ENCODE measurements at places on chromosomes 1 and 21.

DNA sequence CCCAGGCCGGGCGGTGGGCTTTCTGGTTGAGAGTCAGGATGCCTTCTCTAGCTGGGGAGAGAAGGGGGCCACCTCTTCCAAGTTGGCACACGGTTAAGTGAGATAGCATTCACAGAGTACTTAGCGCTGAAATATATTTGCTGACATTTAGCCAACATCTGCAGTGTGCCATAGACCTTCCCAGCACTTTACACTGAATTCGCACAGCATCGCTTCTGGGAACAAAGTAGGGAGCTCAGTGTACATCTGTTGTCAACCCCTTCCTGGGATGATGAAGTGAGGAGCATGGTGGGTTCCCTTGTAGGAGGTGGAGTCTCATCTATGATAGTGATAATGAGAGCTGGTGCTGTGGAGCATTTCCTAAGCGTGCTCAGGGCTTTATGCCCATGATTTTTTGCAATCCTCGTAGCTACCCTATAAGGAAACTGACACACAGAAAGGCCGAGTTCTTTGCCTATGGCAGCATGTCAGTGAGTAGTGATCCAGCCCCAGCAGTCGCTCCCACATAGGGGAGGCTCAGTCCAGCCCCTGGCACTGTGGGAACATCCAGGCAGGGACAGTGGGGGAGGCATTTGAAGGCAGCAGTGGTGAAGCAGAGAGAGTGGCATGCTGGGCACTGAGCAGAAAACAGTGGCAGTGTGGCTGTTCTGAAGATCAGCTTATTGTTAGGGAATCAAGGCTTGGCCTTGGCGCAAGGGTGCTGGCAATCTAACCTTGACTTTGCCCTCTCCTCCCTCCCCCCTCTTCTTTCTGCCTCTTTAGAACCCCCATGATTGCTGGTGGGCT is 176.2 kb downstream of the PGBD5 start:
- no peak for DNase-seq

DNA sequence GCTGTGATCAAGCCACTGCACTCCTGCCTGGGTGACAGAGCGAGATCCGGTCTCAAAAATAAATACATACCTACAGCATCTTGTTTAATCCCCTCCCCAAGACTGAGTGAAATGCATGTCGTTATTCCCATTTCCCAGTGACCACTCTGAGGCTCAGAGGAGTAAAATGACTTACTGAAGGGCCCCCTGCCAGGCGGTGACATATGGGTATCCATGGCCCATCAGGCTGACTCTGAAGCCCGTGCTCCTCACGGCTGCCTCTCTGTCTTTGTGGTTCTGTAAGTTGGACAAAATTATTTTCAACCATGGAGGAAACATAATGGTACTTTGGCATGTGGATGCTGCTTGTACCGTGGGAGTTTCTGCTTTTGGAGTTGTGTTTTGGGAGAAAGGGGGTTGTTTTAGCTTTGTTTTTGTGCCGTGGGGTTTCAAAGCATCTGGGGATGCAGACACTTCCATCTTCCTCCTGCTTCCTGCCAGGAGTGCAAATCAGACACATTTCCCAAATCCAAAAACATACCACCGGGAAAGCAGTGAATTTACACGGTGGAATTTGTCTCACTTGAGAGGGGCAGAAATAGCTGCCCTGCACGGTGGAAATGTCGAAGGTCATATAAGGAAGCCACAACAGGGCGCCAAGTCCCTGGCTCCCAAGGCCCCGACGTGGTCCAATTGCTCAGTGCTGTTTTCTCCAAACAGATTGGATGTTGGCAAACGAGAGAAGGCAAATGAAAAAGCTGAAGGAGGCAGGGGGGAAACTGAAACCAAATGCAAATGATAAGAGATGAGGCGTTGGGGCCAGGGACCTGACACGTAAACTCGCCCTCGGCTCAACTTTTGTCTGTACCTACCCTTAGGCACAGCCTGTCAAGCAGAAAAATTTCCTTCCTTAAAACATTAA is 17.1 kb upstream of the PINK1 start:
- no peak for DNase-seq

- DNase-seq, result no peak
Observed at GRCh38 chr1:225709101-225709500, 56.2 kb upstream of the ENAH start.

DNA sequence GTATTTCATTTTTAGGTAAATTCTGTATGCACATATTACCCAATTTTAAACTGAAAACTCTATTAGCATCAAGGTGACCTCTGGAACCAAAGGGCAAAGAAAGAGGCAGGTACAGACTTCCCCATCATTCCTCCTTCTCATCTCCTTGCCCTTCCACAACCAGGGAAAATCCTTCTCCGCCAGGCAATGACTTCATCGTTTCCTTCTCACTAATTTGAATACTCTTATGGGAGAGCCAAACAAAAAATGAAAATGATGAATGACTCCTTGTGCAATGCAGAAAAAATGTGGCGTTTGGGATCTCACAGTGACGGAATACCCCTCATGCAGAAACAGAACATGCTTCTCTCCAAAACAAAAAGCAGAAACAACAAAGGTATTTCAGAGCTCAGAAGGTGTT is 83.7 kb downstream of the HLCS start:
- DNase-seq, result no peak

DNA sequence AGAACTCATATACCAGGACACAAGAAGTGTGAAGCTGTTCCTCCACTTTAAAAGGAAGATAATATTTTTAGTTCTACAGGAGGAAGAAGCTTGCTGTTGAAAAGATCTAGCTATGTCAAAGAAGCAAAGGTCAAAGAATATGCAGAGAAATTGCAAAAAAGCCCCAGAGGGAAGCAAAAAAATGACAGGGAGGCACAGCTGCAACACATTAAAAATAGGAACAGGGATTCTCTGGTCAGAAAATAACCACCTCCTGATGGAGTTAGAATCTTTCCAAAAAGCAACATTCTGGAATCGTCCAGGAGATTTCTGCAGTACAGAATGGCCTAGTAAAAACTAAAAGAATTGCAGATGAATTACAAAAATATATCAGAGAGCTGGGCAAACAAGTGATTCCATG is 238.9 kb upstream of the PRMT6 start:
- DNase-seq, result no peak

- no peak for DNase-seq
Observed at GRCh38 chr1:115211071-115211745, 121.9 kb upstream of the TSPAN2 start.

GRCh38 chr1:208174731-208175507 is 69.3 kb downstream of the PLXNA2 start:
- no peak for DNase-seq

- DNase-seq, result no peak
Observed at GRCh38 chr1:95221306-95221705, 12.7 kb upstream of the RWDD3 start.

- no peak for DNase-seq
Observed at GRCh38 chr1:99858286-99858685, 8.1 kb downstream of the AGL start.

- DNase-seq, result no peak
Observed at GRCh38 chr1:191974004-191974403, 184.3 kb upstream of the RGS18 start.
